Cortex of kidney (tissue), 1 donor: ENCODE measurements at places on chromosomes 7 and 10.

DNA sequence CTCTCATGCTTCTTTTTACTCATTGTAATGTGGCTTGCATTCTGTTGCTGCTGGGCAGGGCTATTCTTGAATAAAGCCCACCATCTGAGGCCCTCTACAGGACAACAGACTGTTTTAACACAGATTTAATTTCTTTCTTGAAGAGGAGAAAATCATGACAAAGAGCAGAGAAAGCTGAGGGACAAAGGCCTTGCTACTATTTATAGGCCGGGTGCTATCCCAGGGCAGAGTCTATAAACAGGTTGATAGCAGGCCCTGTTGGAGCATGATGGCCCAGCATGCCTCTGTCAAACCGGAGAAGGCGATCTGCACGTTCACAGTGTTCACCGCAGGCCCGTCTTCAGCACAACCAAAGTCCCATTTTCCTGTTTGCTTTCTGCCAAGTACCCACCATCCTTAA, 3.0 kb downstream of the VIPR2 start:
- DNase-seq: no peak

DNA sequence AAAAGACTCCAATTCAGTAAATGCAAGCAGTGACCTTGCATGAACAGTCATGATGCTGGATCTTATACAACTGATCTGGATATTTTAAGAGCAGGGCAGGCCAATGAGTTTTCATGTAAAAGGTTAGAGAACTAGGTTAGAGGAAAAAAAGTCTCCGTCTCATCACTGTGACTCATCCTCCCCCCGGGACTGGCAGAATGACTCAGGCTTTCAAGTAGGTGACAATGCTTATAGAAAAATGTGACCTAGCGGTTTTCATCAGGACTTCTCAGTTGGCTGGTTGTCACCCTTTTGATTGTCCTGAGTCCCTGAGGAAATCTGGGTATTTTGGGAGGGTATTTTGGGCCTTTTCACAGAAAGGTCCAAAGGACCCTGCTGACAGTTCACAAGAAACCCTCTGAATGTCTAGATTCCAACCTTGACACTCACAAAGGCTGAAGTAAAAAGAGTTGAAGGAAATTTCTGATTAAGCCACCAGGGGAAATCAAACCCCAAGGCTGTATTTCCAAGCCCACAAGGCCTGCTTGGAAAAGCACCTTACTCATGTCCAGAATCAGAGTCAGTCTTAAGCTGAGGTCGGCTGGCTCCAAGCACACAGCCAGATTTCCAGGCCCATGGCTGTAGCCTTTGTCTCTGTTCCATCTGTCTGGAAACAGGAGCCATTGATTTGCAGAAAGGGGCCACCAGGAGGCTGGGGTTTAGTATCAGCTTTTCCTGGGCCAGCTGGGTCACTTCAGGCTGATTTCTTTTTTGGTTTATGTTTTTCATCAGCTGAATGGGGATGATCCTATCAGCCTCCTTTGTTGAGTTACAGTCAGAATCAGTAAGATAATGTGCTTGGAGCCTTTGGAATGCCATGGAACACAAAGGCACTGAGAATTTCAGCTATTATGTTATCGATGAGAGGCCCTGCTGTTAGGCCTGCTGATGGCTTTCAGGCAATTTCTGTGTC, 226.4 kb upstream of the HABP2 start:
- no peak for DNase-seq

DNA sequence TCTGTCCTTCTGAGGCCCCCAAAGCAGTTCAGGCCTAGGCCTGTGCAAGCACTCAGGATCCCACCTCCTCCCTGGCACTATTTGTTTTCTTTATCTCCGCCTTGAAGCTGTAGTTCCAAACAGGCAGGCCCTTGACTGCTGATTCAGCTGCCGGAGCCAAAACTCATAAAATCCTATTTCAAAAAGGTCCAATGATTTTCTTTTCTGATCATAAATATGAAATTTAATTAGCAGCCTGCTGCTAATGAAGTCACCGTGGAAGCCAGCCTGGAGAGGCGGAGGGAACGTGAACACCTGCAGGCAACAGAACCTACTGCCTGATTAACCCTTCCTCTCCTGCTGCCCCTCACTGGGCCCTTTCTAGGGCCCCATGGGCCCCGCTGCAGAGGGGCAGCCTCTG, 60.1 kb downstream of the CARD11 start:
- DNase-seq: no peak

DNA sequence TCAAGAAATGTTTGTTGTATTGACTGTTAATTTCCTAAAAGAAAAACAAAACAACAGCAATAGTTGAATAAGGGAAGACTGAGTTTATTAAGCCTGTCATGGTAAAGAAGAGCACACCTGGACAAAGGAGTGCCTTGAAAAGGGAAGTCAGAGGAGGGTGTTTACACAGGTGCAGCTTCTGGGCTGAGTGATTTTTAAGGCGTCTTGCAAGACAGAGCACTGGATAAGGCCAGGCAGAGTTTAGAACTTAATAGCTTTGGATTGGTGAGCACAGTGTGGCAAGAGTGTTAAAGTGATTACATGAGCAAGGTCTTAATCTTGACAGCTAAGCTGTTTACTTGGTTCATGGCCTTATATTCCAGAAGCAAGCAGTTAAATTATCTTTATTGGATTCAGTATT, 423.2 kb downstream of the CNTNAP2 start:
- no peak for DNase-seq

- DNase-seq: no peak
Observed at GRCh38 chr7:3897430-3898372, 596.6 kb downstream of the SDK1 start.

- DNase-seq: no peak
Observed at GRCh38 chr10:34650156-34650555, 164.9 kb downstream of the PARD3 start.

GRCh38 chr7:78787854-78788253, 665.6 kb downstream of the MAGI2 start:
- DNase-seq: no peak

DNA sequence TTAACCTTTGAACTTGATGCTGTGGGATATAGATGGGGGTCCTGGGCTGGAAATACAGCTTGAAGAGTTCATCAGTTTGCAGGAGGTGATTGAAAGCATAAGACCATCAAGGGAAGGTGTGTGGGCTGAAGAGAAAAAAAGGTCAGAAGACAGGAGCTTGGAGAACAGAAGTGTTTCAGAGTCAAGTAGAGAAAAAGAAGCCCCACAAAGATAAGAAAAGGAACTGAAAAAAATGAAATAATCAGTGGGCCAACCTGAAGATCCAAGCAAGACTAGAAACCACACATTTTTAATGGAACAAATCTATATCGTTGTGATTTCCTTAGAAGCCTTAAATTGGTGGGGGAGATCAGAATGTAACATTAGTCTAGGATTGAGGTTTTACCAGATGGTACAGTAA, 22.5 kb downstream of the ZEB1 start:
- no peak for DNase-seq

DNA sequence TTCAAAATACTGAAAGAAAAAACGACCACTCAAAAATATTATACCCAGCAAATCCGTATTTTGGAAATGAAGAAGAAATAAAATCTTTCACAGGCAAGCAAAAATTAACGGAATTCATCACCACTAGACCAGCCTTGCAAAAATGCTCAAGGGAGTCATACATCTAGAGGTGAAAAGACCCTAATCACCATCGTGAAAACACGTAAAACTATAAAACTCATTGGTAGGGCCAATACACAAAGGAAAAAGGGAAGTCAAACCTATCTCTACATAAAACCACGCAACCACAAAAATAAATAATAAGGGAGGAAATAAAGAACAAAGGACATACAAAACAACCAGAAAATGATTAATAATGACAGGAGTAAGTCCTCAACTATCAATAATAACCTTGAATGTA, 6.6 kb upstream of the AKR1B1 start:
- DNase-seq: no peak

DNA sequence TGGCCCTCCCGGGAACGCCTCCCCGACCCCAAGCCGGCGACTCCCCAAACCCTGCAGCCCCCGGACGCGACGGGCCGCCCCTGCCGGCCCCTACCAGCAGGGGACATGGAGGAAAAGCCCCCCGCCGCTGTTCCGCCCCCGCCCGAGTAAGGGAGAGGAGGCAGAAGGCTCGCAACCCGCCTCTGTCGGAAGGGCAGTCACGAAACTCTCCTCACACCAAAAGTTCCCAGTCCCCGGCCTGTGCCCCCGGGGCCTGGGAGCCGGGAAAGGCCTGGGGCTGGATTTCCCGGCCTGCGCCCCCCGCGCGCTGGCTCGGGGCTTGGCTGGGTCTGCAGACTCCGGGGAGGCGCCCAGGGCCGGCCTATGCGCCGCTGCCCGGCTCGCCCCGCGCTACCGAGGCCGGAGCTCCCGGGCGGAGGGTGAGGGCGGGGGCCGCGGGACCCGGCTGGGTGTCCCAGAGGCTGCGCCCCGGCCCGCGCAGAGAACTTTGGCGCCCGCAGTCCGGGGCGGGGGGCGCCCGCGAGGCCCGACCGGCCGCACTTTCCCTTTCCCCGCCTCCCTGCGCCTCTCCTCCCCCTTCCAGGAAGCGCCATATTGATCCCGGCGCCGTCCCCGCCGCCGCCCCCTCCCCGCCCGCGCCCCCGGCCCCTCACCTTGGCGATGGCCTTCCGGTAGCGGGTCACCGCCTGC, 728 bp downstream of the PARD3 start:
- DNase-seq: peak; percentile 42

DNA sequence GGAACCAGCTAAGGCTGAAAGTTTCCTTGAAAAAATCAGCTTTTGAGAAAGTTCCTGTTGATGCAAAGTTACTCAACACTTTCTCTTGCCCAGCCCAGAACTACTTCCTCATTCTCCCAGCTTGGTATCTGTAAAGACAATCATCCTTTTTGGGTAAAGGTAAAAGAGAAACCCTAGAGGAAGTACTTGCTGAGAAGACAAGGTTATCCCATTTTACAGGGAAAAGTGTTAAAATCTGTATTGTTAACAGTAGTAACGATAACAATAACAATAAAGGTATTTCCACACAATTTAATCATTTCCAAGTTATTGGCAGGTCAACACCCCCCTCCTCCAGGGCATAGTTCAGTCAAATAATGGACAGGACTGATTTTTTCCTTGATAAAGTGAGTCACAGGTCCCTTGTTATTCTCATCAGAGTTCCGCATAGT, 2.4 kb downstream of the ALOX5 start:
- no peak for DNase-seq

- no peak for DNase-seq
Observed at GRCh38 chr10:52105301-52105700, 208.8 kb upstream of the DKK1 start.

- DNase-seq: no peak
Observed at GRCh38 chr7:116206141-116206540, 4.2 kb upstream of the TES start.

GRCh38 chr10:5765617-5766016, 47.6 kb downstream of the GDI2 start:
- DNase-seq: no peak

DNA sequence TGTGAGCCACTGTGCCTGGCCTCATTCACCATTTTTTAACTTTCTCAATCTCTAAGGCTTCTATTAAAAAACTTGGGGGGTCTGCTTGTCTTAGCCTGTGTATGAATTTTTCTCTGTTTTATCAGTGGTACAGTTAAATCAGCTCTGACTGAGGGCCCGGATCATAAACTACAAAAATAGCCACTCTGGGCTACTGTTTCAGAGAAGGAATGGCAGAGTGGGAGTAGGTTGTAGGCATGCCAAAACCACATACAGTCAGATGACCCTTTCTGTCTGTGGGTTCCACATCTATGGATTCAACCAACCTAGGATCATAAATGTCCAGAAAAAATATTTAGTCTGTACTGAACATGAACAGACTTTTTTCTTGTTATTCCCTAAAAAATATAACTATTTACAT, 21.3 kb downstream of the TBC1D12 start:
- DNase-seq: no peak

DNA sequence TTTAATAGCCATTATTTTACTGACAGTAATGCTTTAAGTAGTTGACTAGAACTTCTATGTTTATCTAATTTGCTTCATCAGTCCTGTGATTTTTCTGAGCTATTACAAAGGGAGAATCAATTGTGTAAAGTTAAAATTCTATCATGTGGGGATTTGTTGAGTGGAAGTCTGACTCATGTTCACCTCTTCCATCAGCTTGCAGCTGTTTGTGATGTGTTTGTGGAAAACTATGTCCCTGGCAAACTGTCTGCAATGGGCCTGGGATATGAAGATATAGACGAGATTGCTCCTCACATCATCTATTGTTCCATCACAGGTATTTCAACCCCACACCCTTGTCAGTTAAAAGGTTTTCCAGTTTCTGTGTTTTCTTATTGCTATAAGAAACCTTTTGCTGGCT, 59.9 kb downstream of the SUGCT start:
- no peak for DNase-seq

DNA sequence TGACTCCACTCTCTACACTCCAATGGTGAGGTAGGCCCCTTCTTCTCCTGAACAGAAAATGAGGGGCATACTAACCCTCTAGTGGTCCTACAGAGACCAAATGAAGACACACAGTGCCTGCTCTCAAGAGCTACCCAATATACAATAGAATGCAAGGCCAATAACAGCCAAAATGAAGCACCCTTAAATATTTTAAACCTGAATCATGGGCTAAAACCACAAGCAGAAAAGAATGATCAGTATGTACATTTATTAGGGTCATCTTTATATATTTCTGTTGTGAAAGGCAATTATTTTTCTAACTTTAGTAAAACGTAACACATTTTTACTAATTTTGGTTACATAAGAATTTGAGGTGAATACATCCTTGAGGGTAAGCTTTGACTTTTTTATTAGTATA, 49.9 kb upstream of the COL1A2 start:
- no peak for DNase-seq

- no peak for DNase-seq
Observed at GRCh38 chr10:20237586-20237985, 421.4 kb downstream of the PLXDC2 start.

DNA sequence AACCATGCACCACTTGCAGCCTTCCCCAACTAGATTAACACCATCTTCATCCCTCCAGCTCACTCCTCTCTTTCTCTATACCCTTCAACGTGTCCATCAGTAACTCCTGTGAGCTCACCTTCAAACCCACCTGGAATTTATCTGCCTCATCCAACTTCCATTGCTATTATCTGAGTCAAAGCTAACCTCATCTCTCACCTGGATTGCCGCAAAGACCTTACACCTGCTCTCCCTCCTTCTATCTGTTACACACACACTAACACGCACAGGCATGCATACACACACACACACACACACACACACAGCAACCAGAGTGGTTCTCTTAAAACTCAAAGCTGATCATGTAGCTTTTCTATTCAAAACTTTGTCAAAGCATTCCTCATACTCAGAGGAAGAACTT, 3.8 kb upstream of the TFEC start:
- no peak for DNase-seq

- no peak for DNase-seq
Observed at GRCh38 chr10:68697106-68697505, 23.9 kb upstream of the CCAR1 start.

- no peak for DNase-seq
Observed at GRCh38 chr7:44072364-44073231, 7.2 kb upstream of the PGAM2 start.
